Activated CD8-positive, alpha-beta T cell treated with anti-CD3 and anti-CD28 coated beads for 36 hours (primary cell): ENCODE measurements at places on chromosomes 1 and 21. TPM values are rescaled to one million over a fixed set of nuclear protein-coding genes. Genes with fewer than 3 reads are reported as not detected.

HSPB7 gene
- not detected for total RNA-seq

STMN1 gene
- total RNA-seq: 493 TPM

ANGPTL3 gene
- not detected for total RNA-seq

RAB3B gene
- 0.13 TPM for total RNA-seq

REN gene
- not detected for total RNA-seq

BRINP3 gene
- total RNA-seq: not detected

PEX19 gene
- total RNA-seq: 52.9 TPM

FOXO6 gene
- 0.49 TPM for total RNA-seq

CITED4 gene
- 6.7 TPM for total RNA-seq

APOBEC4 gene
- not detected for total RNA-seq

KCND3 gene
- total RNA-seq: not detected

NIBAN1 gene
- total RNA-seq: 10.1 TPM

USH2A gene
- total RNA-seq: not detected
